Activated T-helper 2 cell treated with anti-CD3 and anti-CD28 coated beads, Interferon-gamma antibody, Interleukin-2, Interleukin-4, amounts not matched to agents 10 μg/mL and 5 μg/mL and 100 μg/mL, durations not matched to agents 14 hours and 24 hours and 36 hours (primary cell): ENCODE measurements at places on chromosomes 3 and 15.

DNA sequence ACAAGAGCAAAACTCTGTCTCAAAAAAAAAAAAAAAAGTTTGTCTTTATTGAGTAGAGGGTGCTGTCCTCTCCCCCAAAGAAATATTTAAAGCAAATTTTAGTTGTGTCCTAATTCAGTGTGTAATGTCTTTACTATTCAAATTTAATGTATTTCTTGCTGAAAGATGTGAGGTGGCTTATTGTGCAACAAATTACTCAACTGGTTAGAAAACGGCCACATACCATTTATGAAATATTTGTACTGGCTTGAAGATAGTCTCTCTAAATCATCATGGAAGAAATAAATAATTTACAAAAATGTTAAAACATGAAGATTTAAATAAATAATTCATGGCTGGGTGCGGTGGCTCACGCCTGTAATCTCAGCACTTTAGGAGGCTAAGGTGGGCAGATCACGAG is 63.0 kb downstream of the SLTM start:
- DNase-seq: no peak

DNA sequence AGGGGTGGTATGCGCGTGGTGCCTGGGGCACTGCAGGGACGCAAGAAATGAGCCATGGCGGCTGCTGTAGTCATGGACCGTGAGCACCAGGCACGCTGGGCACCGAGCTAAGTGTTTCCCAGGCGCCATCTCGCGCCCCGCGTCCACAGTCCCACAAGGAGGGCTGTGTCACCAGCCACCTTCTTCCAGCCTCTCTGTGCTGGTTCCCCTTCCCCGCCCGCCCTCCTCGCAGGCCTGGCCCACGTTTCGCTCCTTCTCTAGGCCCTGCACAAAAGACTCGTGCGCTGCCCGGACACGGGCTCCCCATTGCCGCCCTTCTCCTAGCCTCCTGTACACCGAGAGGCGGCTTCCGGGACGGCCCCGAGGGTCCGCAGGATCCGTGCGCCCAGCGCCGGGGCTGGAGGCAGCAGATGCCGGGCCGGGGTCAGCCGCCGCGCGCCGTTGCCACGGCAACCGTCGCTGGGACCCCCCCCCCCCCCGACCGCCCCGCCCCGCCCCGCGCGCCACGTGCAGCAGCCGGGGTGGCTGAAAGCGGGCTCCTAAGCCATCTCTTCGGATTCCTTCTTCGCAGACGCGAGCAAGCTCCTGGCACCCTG is 113.4 kb downstream of the SRGAP3 start:
- DNase-seq: no peak

GRCh38 chr3:171786997-171787396 is 23.3 kb downstream of the PLD1 start:
- DNase-seq: no peak

- DNase-seq: no peak
Observed at GRCh38 chr3:95401693-95402092, 1338.8 kb downstream of the NSUN3 start.

- no peak for DNase-seq
Observed at GRCh38 chr15:31974855-31975829, 55.2 kb upstream of the CHRNA7 start.
